ENCODE measurements at places on chromosomes 12 and 14.

DNA sequence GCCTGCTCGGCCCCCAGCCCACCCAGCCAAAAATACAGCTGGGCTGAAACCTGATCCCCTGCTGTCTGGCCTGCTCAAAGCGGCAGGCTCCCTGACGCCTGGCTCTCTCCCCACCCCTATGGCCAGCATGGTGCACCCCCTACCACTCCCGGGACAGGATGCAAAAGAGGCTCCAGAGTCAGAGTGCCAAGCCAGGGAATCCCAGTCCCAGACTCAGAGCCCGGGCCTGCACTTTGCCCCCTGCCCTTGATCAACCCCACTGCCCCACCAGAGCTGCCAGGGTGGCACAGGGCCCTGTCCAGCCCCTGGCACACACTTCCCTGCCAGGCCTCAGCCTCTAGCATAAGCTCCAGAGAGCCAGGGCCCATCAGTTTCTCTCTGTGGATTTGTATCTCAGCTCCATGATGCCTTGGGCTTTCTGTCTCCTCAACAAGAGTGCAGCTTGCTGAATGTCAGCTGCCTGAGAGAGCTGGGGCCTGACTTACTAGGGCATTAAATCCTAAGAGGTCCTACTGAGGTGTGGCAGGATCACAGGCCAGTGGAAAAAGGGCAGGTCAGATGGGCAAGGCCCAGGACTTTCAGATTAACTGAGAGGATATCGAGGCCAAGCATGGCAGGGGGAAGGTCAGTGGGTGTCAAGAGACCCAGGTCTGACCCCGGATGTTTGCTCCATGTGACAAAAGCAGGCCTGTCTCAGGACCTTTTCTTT, 13.9 kb downstream of the ACVRL1 start:
- no peak for DNase-seq

DNA sequence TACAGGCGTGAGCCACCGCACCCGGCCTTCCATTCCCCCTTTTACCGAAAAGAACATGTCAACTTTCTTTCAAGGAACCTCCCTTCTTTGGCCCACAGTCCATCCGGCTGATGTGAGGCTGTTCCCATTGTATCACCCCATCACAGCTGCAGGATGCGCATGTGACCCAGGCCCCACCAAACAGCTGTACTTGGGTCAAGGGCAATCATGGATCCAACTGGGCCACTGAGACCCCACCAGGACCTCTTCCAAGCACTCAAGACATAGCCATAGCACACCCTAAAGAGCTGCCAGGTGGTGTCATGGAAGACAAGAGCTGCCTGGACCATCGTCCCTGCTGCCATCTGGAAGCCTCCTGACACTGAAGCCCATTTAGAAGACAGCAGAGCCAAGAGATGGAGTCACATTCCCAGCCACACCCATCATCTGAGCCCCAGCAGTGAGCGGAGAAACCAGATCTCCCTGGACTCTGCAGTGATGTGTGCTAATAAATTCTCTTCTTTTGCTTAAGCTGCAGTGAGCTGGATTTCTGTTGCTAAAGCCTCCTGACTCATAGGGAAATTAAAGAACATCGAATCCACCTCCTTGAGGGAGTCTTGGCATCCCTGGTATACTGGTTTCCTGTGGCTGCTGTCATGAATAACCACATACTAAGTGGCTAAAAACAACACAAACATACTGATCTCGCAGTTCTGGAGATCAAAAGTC, 105.6 kb downstream of the KSR2 start:
- no peak for DNase-seq

- no peak for DNase-seq
Measured at GRCh38 chr12:68617160-68617926, 6.6 kb downstream of the RAP1B start.

- DNase-seq, result no peak
Measured at GRCh38 chr14:20692116-20692751, 3.7 kb downstream of the ANG start.

- DNase-seq, result no peak
Measured at GRCh38 chr14:44372807-44373489, 134.1 kb downstream of the FSCB start.

GRCh38 chr12:110688446-110689280, at the start of gene HVCN1:
Gene HVCN1 (minus strand): TSS chr12:110689115. CDS start chr12:110683245, 5,870 bp downstream.
- no peak for DNase-seq

GRCh38 chr14:24297190-24297964, 2.2 kb downstream of the DHRS1 start:
- DNase-seq, result no peak

DNA sequence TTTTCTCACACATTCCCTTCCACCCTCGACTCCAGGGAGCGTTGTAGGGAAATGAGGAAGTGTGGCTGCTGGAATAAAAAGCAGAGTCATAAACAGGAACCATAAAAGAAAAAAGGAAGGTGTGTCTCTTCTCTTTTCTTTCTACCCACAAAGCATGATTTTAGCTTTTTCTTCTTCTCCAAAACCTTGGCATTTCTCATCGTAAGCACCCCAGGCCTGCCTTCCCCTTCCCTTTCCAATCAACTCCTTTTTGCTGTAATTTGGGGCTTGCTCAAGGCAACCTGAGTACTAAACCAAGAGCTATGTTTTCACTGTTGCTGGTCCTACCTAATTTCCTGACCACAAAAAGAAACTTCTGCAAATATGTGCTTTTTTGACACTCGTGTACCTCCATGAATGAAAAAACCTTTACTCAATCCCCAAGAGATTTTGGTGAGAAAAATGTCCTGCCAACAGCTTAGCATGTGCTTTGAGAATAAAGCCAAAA, 9.2 kb downstream of the PLBD1 start:
- DNase-seq, result no peak

DNA sequence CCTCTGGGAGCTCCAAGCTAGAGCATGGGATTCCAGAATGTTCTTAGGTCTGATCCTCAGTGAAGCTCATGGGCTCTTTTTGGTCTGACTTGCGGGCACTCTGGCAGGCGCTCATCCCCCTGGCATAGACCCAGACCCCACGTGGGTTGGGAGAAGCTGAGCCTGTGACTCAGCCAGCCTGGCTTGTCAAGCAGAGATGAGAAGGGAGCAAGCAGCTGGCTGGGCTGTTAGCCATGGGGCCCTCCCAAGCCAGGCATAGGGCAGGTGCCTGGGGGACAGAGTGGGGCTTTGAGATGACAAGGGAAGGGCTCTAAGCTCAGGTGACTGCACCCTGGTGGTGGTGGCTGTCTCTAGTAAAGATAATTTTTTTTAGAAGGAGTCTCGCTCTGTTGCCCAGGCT, 80.3 kb upstream of the NOS1 start:
- no peak for DNase-seq

- DNase-seq, result no peak
Measured at GRCh38 chr14:102943454-102943853, 21.0 kb downstream of the AMN start.

GRCh38 chr12:66290716-66291200, 11.5 kb upstream of the HELB start:
- no peak for DNase-seq

DNA sequence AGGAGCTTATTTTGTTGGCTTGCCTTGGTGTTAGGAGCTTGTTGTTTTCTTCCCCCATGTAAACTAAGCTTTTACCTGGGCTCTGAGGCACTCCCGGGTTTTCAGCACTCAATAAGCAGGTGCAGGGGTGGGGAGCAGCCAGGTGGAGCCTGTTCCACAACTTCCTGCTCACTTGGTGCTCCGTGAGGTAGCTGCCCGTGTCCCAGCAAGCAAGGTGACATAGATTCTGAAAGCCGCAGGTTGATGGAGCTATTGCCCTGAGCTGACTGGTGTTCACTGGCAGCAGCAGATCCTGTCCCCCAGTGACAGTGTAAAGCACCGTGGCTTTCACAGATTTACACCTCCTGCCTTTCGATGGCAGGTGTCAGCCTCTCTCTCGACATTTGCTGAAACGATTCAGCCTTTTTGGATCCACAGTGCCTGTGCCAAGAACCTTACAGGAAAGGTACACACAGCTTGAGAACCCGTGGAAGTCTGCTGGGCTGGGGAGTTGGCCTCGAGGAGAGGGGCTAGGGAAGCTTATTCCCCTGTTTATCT, 295.7 kb upstream of the FKBP4 start:
- no peak for DNase-seq

GRCh38 chr14:23877538-23878180, 75.9 kb upstream of the DHRS4 start:
- DNase-seq, result no peak

GRCh38 chr12:64792128-64792527, 32.3 kb upstream of the TBC1D30 start:
- DNase-seq, result no peak

GRCh38 chr12:62656591-62657362, 190.2 kb downstream of the MON2 start:
- DNase-seq, result no peak

GRCh38 chr12:32049956-32050355, 56.7 kb upstream of the BICD1 start:
- no peak for DNase-seq

GRCh38 chr14:71235875-71236274, 328.6 kb downstream of the PCNX1 start:
- no peak for DNase-seq

GRCh38 chr12:4626543-4626942, 22.3 kb downstream of the AKAP3 start:
- no peak for DNase-seq

DNA sequence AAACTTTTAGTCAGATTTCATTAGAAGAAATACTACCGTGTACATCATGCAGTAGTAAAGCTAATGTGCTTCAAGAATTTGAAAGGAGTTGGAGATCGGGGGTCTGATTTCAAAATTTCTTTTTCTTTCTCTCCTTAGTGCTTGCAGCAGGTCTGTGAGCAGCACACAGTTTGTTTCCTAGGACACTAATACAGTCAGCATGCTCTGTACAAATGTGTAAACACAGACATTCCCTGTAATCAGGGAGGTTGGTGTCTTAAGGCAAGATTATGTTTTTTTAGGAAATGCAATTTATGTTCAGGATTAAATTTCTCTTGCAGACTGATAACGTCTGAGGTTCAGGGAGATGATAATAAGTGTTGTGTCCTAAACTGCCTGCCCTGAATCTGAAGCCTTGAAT, 142.7 kb downstream of the ALX1 start:
- DNase-seq, result no peak

GRCh38 chr14:58663494-58664111, 25.8 kb downstream of the DACT1 start:
- DNase-seq, result no peak

DNA sequence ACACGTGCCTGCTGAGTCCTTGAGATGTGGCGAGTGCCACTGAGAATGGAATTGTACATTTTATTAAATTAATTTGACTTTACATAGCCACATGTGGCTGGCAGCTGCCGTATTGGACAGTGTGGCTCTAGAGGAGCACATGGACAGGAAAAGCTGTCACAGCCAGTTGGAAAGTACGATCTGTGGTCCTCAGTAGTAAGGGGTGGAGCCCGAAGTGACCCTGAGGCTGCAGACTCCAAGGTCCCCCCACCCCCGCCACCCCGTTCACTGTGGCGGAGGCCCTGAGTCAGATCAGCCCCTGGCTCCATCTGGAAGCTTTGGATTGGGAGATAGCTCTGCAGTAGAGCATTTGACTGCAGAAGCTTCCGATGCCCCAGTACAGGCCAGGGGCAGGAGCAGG, 25.8 kb upstream of the BEGAIN start:
- DNase-seq, result no peak

GRCh38 chr14:38835874-38836273, 267.2 kb downstream of the SEC23A start:
- no peak for DNase-seq

DNA sequence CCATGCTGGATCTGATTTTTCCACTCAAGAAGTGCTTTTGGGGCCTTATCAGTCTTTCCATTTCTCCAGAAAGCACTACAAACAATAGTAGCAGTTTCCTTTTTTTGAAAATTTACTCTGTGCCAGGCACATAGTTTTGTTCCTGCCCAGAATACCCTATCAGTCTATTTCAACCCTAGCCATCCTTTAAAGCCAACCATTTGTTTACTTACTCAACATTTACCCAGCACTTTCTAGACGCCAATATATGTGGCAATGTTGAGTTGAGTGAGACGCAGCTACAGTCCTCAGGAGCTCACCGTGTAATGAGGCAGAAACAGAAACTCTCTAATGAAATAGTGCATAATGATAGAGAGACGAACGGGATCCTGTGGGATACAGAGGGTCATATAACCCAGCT, 32.9 kb upstream of the CHST11 start:
- DNase-seq, result no peak

GRCh38 chr14:56162476-56162875, 44.3 kb downstream of the PELI2 start:
- DNase-seq, result no peak

- DNase-seq, result no peak
Measured at GRCh38 chr14:24463884-24464785, 21.6 kb upstream of the SDR39U1 start.

GRCh38 chr12:45915405-45915804, 75.0 kb downstream of the SCAF11 start:
- no peak for DNase-seq

- no peak for DNase-seq
Measured at GRCh38 chr12:48145981-48146380, 11.3 kb downstream of the ASB8 start.

DNA sequence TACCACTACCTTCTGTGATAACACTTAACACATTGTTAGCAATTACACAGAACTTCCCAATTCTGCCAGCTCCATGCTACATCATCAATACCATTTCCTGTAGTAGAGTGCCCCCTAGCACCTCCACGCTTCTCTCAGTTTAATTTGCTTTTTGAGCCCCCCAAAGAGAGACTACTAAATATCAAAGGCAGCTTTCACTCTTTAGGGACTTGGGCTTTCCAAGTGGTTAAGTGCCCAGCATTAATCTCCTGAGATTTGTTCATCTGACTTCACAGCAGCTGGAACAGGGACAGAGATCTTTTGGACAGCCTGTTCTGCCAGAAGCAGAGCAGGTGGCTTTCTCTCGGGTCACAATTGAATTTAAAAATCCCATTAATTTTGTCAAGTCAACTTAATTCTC, 954.9 kb downstream of the DIO2 start:
- no peak for DNase-seq

DNA sequence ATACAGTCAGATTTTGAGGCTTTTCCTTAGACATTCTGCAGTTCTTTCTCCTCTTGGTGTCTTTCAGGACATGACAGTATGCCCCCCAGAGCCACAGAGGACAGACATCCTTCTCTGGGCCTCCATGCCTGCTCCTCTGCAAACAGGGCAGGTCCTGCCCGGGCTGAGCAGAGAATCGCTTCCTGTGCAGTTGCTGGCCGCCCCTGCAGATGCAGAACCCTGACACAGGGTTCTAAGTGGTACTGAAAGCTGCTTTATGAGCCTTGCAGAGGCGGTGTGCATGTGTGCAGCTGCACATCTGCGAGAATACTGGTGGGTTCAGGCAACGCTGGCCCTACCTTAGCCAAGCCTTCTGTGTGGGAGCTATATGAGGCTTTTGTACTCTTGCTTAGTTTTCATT, 54.5 kb downstream of the FLRT2 start:
- DNase-seq, result no peak

Data from stimulated activated CD4-positive, alpha-beta T cell treated with anti-CD3 and anti-CD28 coated beads, TNF-alpha, amount 100 ng/mL, for 48 hours (primary cell).